ENCODE measurements at places on chromosomes 1 and 21.

DNA sequence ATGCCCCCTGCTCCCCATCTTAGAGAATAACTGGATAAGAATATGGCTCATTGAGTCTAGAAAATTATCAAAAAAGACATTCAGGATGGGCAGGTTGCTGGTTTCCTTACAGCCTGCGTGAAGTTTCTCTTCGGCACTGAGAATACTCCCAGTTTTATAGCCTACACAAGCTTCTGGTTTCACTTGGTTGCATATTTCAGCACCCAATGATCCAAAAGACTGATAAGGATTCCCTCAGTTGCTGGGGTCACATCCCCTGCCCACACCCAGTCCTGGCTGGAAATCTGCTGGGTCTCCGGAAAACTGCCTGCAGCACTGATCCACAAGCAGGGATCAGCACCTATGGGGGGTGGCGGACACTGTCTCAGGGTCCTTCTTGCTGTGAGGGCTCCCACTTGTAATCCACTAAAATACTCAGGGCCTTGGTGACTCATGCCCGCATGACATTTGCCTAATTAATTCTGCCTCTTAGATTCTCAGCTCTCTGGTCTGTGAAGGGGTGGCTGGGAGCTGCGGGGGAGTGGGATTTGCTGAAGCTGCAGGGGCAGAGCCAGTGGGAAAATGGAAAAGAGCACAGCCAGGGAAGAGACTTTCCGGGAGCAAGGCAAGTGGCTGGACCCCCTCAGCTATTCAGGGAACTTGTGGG lies 142.5 kb downstream of the ZNF648 start:
- no peak for DNase-seq

DNA sequence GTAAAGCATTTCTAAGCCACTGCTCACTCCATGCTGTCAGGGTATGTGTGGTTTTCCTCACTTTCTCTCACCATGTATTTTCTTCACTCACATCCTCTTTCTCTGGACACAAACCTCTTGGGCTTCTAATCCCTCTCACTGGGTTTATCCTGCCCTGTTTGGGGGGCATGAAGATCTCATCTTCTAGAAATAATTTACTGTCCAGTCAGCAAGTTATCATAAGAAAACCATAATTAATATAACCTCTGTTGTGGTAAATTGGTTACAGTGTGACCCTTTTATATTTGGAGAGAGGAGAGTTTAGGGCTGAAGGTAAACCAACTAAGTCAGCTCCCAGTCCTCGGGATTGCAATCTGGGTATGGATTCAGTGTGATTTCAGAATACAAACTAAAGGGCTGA lies 213.8 kb upstream of the PROX1 start:
- no peak for DNase-seq

GRCh38 chr1:38029081-38029681 lies 16.6 kb downstream of the UTP11 start:
- DNase-seq, result no peak

- no peak for DNase-seq
Observed at GRCh38 chr1:22749919-22750684, 39.5 kb downstream of the EPHB2 start.

GRCh38 chr1:185608177-185608576 lies 126.0 kb upstream of the HMCN1 start:
- no peak for DNase-seq

- DNase-seq, result no peak
Observed at GRCh38 chr1:21594935-21595897, 73.9 kb downstream of the RAP1GAP start.

GRCh38 chr1:33712186-33712585 lies 151.7 kb upstream of the HMGB4 start:
- no peak for DNase-seq

- DNase-seq, result no peak
Observed at GRCh38 chr1:25504706-25505595, 38.5 kb upstream of the LDLRAP1 start.

- DNase-seq, result no peak
Observed at GRCh38 chr21:39625211-39625895, 12.6 kb downstream of the B3GALT5 start.

- DNase-seq, result no peak
Observed at GRCh38 chr1:231431665-231432415, 9.8 kb upstream of the EGLN1 start.

DNA sequence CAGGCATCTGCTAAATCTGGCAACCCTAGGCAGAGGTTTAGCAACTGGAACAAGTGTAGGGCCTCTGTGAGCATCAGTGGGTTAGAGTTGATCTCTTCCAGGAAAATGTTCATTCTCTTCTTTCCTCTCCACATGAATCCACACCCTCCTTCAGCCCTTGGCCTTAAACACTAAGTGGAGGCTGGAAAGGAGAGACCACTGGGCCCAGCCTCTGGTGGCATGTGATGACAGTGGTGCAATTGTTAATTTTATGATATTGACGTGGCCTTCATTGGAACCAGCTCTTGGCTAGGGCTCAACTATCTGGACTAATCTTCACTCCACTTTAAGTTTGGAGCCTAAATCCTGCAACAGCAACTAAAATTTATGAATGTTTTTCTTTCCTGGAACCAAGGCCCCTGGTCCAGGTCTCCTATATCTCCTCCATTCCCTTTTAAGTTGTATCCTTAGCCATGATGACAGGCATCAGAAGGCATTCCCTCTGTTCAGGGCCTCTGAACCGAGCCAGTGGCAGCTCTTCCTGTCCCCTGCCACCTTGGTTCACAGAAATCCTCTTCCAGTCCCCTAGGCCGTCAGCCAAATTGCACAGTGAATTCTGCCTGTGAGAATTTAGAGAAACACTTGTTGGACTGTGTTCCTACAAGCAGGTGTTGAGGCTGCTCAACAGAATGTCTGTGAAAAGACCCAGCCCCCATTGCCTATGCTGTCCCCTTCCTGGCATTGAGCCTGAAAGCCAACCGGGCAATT lies 132.2 kb downstream of the PSMG1 start:
- DNase-seq, result no peak

- no peak for DNase-seq
Observed at GRCh38 chr1:27139980-27140379, 14.9 kb downstream of the SLC9A1 start.

DNA sequence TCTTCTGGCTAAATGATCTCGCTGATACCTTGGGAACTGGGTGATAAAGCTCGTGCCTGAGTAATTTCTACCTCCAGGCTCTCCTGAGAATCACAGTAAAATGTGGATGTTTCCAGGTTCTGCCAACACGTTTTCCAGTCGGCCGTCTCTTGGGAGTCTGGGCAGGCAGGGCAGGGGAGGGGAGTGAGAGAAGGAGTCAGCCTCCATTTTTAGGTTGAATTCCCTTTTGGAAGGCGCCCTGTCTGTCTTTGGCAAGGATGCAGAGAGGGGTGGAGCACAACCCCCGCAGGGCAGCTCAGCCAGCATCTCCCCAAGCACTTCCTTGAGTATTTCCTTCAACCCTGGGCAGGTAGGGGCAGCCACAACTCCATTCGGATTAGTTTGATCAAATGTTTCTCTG lies 15.5 kb upstream of the ACTRT2 start:
- DNase-seq, result no peak

DNA sequence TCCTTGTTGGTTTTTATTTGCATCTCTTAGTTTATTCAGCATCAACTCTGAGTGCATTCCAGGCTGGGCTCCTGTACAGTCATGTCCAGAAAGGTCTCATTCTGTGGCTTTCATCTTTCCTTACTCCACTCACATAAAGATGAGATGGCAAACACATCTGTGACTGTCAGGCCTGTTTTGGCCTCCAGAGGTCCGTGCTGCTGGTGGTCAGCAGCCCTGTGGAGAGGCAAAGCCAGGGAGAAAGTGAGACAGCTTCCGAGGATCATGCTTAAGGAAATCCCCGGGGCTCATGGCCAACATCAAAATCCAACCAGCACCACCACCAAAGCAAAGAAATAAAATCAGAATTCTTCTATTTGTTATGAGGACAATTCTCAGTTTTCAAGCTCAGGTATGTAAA lies 96.1 kb upstream of the HIVEP3 start:
- DNase-seq, result no peak

GRCh38 chr21:45405271-45405818 lies 380 bp downstream of the COL18A1 start:
- DNase-seq, result no peak

DNA sequence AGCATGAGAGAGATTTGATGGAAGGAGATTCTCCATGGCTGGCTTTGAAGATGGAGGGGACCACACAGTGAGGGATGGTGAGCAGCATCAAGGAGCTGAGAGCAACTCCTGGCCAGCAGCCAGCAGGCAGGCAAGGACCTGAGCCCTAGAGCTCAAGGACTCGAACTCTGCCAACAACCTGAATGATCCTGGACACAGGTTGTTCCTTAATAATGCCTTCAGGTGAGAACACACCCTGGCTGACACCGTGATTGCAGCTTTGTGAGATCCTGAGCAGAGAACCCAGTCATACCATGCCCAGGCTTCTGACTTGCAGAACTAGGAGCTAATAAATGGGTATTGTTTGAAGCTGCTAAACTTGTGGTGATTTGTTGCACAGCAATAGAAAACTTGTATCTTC lies 183.1 kb downstream of the LMX1A start:
- DNase-seq, result no peak

- DNase-seq, result no peak
Observed at GRCh38 chr1:94672001-94672400, 130.4 kb upstream of the F3 start.

- no peak for DNase-seq
Observed at GRCh38 chr1:188949701-188950100, 1528.0 kb downstream of the BRINP3 start.

DNA sequence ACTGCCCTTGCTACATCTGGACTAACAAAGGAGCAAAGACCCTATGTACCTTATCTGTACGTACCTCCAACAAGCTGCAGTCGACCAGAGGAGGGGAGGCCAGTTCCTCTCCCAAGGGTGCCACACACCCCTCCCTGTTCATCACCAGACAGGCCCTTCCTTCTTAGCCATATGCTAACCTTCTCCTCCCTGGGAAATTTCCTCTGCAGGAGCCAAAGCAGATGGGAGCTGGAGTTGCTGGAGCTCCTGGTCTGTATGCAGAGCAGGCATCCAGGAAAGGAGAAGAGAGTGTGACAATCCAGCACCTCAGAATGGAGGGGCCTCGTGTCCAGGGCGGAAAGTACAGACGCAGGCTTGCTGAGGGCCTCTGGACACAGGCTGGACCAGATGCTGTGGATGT lies 48.5 kb downstream of the C8B start:
- no peak for DNase-seq

- DNase-seq, result no peak
Observed at GRCh38 chr1:68142036-68142435, 90.3 kb downstream of the WLS start.

DNA sequence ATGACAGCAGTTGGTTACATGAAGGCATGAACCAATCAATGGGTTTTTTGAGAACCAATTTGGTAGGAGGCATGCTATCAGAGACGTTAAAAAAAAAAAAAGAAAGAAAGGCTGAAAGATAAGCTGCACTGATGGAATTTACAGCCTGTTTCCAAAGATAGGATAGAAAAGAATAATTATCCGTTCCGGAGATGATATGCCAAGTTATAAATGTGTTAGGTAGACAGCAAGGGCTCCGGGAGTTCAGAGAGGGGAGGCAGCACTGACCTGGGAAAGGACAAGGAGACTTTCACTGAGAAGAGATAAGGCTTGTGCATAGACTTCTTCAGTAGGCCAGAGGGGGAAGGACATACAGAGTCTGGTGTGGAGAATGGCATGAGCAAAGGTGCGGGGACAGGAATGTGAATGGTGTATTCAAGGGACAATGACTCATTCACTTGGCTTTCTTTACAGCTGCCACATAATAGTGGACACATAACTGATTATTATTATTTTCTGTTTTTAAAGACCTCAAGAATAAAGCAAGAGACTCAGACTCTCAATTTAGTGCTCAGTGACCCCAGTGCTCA lies 24.8 kb upstream of the ACBD6 start:
- DNase-seq, result no peak

GRCh38 chr1:10529091-10529490 lies 54.3 kb downstream of the PEX14 start:
- DNase-seq, result no peak

DNA sequence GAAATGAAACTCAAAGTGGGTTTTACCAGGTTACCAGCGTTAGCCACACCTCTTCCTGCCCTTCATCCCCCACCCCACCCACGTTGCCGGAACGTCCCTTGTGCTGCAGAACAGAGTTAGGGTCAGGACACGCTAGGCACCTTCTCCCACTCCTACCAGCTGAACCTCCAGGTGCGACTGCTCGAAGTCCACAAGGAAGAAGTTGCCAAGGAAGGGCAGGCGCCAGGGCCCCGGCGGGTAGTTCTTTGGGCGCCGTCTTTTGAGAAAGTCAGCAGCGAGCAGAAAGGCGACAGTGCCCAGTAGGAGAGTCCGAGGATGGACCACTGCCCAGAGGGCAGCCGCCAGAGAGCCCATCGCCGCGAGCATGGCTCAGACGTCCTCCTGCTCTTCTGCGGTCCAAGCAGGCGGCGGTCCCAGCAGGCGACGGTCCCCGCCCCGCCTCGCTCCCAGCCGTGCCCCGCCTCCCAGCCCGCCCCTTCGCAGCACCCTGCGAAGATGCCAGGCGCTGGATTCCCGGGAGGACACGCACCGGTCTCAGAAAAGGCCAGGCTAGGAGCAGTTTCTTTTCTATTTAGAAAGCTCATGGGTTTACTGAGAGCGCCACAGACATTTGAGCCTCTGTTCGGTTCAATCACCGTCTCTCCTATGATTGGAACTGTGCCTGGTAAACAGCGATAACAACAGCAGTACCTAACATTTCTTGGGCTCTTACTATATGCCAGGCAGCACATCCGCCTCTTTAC lies at the start of gene CYP2J2:
Gene CYP2J2, minus strand, starts transcription at position 393 of the 743 bp plus-strand sequence. Its CDS starts 27 bp downstream, at position 366.
- DNase-seq, result no peak

DNA sequence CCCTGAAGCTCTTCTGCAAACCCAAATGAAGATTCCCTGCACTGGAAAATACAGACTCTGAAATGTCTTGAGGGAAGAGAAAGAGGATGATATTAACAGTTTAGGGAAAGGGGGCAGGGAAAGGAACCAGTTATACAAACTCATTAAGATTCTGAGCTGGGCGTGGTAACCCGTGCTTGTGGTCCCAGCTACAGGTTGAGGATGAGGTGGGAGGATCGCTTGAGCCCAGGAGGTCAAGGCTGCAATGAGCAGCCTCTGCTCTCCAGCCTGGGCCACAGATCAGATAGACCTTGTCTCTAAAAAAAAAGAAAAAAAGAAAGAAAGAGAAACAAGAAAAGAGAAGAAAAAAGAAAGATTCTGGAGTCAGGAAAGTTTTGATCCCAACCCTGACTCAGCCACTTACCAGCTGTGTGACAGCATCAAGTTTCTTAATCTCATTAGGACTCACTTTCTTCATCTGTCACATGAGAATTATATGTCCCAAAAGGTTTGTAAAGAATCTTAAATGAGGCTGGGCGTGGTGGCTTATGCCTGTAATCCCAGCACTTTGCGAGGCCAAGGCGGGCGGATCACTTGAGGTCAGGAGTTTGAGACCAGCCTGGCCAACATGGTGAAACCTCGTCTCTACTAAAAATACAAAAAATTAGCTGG lies 53.9 kb downstream of the OPTC start:
- no peak for DNase-seq

- DNase-seq, result no peak
Observed at GRCh38 chr1:77948841-77949424, 29.9 kb downstream of the FUBP1 start.

DNA sequence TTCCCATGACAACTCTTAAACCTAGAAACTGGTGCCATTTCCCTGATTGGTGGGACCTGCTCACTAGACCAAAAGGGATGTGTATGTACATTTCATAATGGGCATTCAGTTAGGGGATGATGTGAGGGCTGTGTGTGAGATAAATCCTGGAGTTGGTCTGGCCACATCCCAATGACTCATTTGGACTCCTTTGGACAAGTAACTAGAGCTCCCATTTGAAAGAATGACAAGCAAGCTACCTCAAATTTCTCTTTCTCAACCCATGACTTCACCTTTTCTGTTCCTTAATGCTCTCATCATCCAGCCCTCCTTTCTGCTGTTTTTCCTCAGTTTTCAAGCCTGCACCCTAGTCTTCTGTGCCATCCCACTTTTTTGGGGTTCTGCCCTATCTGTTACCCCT lies 27.9 kb downstream of the EBNA1BP2 start:
- no peak for DNase-seq

Data from NCI-H1048 (cell line).